ENCODE measurements at places on chromosomes 2 and 18.

DNA sequence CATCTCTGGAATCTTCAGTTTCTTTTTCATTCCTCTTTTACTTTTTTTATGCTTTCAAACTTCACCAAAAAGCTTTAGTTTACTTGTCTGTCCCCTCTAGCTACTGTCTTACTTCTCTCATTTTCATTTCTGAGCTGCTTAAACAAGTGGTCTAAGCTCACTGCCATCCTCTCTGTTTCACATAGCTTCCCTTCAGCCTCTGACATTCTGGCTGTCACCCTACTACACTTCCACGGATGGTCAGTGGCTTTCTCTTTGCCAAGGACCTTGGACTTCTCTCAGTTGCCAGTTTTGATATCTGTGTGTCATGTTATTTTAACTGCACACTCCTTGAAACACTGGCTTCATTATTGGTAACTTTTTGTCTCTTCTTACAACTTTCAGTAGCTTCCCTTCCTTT is 176.1 kb downstream of the IKZF2 start:
- no peak for DNase-seq

DNA sequence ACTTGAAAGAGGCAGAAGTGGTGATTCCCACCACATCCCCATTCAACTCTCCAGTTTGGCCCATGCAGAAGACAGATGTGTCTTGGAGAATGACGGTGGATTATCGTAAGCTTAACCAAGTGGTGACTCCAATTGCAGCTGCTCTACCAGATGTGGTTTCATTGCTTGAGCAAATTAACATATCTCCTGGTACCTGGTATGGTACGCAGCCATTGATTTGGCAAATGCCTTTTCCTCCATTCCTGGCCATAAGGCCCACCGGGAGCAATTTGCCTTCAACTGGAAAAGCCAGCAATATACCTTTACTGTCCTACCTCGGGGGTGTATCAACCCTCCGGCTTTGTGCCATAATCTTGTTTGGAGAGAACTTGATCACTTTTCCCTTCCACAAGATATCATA is 411.5 kb upstream of the SMIM21 start:
- DNase-seq = no peak

GRCh38 chr2:25312958-25313710 is 28.6 kb downstream of the DNMT3A start:
- no peak for DNase-seq

GRCh38 chr2:59276917-59277316 is 1035.8 kb upstream of the FANCL start:
- no peak for DNase-seq

DNA sequence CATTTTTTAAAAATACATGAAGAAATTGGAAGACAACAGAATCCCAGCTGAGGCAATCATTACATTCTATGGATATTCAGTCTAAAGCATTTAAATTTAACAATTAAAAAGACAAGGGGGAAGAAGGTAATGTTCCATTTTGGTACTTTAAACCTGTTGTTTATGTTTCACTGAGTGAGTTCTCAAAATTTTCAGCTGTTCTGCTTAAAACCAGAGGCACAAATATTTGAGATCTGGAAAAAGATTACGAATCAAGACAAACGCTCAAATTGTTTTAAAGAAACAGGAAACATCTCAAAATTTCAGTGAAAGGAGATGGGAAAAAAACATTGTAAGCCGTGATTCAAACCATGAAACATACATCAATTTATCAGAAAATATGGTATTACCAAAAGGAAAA is 656.2 kb upstream of the CHAC2 start:
- no peak for DNase-seq

DNA sequence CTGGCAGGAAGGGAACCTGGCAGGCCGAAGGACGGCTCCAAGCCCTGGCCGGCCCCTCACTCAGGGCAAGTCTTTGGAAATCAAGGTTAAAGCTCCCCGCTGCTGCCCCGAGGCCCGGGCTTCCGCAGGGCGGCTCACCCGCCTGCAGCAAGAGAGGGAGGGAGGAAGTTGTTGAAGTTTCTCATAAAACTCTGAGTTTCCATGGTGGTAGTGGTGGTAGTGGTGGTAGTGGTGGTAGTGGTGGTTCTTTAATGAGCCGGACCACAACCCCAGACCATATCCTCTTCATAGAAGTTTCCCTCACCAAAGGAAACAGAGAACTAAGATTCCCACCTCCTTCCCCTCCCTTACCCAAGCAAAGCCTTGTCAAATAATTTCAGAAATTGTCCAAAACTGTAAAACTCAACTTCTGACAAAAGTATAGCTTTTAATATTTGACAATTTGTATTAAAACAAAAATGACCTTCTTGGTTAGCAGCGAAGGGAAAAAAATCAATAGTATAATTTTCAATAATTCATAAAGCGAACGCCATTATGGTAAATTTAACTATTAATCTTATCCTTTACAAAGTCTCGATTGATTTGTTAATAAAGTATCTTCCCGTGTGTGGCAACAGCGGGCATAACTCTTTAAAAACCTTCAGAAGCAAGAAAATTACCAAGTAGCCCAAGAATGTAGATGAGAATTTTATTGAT is 1.5 kb upstream of the HOXD10 start:
- no peak for DNase-seq

DNA sequence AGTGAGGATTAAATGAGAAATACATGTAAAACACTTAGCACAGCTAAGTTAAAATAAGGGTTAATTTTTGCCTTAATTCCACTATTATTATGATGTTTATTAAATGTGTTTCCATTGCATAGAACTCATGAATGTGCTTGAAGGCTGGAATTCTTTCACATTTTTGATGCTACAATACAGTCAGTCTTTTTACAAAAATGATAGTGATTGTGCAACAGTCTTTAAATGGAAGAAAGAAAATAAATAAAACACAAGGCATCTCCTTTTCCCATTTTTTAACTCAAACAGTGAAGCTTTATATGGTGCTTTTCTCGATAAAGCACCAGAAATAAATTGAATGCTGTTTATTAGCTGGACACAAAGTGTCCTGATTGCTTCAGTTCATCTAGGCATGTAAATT is 123.9 kb downstream of the MAP2 start:
- no peak for DNase-seq

Data from coronary artery (tissue), 2 donors.